ENCODE measurements at places on chromosomes 6 and 20.
A peak's percentile ranks its signal among the peaks of the same experiment; 100 is the strongest.

DNA sequence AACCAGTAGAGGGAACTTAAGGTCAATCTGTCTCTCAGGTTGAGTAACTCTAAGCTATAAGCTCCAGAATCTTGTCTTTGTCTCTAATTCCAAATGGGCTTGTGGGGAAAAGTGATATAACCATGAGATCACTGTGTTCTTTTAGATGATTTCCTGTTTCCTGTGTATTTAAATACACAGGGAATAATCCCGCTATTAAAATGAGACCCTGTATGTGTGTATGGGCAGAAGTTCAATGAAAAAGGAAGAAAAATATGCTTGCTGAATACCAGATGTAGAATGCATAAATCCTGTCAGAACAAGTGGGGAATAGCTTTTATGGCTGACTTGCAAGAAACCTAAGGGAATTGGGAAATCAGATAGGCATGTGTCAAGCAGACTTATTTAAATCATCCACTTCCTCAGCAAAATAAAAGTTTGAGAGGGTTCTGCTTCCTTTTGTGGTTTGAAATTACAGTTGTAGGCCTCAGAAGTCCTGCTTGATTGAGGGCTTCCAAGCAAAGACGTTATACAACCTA lies 164.7 kb upstream of the PDE7B start:
- DNase-seq = no peak

- DNase-seq = no peak
Observed at GRCh38 chr6:100670056-100670455, 205.3 kb upstream of the SIM1 start.

DNA sequence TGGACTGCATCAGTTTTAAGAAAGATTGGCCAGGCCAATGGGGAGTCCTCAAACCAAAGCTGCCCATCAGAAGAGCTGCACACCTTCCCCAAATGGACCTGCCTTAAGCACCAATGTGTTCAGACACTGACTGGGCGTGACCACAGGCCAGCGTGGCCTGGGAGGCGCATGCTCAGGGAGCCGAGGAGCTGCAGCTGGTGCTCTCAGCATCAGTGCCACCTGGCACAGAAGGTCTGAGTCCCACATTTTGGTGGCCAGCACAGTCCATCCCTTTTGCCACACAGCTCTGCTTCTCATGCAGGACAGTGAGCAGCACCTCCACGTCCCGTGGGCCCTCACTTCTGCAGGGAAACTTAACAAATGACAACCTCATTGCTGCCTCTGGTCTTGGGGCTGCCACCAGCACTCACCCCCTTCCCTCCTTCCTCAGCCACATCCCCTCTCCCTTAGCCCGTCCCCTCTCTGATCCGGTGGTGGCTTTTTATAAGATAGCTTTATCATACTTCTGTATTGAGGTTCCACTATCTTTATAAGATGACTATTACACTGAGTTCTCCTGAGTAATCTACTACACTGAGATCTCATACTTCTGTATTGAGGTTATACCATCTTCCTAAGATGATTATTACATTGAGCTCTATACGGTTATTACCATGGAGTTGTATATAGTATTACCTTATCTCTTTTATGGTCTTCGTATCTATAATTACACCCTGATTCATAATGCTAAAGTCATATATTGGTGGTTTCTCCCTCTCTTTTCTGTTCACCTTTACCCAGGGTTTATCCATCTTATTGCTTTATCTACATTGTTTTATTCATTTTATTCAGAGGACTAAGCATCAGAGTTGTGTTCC lies 109.1 kb downstream of the TOX2 start:
- DNase-seq = peak; percentile 89

GRCh38 chr6:22800451-22800850 lies 231.1 kb downstream of the HDGFL1 start:
- DNase-seq = no peak

DNA sequence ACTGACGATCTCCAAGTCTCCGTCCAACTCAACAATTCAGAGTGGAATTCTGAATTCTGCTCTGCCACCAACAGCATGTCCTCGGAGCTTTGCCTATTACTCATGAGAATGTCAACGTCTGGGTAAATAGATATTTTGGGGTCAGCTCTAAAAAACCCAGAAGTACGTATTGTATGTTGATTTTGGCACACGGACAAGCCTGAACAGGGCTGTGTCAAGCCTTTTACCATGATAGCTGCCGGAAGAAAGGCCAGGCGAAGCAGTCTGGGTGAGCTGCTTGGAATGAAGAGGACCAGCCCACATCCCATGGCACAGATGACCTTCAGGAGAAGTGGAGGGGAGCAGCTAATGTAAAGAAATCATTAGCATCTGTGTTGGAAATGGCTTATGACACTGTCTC lies 88.0 kb upstream of the JAG1 start:
- no peak for DNase-seq

DNA sequence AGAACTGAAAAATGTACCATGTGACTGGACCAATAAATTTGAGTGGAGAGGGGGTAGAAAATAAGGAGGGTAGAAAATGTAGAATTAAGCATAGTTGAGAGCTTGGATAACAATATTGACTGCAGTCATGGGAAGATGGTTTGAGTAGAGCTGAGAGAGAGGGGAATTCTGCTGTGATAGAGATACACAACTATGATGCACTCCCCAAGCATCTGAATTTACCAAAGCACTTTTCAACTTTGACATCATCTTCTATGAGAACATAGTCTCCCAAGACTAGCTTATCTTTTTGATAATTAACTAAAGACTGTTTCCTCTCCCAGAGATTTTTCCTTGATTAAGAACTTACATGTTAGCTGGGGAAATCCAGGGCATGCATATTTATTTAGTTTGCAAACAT lies 103.1 kb downstream of the TNFRSF21 start:
- DNase-seq = no peak

GRCh38 chr6:37966801-37967200 lies 147.3 kb downstream of the ZFAND3 start:
- DNase-seq = no peak

- no peak for DNase-seq
Observed at GRCh38 chr20:6637160-6637579, 130.3 kb upstream of the BMP2 start.

DNA sequence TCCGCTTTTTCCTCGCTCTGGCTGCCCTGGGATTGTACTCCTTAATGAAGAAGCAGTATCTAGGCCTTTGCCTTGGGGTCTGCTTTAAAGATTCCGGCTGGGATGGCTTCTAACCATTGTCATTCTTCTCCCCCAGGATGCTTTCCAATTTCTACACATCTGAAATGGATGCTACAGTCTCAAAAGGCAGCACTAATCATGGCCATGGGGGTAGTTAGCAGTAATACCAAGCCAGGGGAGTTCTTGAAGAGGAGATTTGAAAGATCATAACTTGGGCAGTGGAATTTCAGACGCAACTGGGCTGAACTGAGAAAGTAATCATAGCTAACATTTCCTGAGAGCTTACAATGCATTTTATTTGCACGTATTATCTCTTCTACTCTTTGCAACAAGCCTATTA lies 3.4 kb upstream of the PFDN4 start:
- DNase-seq = no peak

DNA sequence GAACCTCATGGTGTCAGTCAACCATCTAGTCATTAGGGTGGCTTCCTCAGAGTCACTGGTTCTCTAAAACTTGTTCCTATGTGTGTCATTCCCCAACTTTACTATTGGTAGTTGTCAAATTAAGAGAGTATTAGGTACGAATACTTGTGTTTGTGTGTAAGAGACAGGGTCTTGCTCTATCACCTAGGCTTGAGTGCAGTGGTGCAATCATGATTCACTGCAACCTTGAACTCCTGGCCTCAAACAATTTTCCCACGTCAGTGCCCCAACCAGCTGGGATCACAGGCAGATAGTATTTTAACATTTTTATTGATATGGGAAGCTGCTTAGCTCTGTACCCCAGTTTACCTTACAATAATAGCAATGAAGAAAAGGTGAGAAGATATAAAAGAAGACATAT lies 50.6 kb downstream of the BMP6 start:
- DNase-seq = no peak

DNA sequence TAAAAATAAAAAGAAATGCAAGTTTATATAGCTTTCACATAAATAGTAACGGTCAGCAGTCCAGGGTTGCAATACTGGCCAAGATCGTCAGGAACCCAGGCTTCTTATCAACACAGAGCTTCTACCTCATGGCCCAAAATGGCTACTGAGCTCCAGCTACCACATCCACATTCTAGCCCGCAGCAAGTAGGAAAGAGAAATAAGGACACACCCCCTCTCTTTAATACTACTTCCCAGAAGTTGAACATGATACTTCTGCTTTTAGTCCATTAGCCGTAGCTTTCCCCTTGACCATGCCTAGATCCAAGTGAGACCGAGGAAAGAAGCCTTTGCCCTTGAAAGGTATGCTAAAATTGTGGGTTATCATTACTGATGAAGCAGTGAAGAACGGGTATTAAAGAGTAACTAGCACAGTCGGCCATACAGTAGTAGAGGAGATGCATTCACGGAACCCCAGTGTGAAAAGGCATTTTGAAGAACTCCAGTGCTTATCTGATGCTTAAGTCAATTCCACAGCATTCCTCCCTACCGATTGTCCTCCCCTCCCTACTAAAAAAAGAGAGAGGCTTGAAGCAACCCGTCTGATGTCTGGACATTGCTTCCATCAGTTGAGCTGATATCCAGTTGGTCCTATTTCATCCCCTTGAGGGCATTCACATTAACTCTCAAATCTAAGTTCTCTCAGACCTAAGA lies 226.9 kb upstream of the RREB1 start:
- no peak for DNase-seq

DNA sequence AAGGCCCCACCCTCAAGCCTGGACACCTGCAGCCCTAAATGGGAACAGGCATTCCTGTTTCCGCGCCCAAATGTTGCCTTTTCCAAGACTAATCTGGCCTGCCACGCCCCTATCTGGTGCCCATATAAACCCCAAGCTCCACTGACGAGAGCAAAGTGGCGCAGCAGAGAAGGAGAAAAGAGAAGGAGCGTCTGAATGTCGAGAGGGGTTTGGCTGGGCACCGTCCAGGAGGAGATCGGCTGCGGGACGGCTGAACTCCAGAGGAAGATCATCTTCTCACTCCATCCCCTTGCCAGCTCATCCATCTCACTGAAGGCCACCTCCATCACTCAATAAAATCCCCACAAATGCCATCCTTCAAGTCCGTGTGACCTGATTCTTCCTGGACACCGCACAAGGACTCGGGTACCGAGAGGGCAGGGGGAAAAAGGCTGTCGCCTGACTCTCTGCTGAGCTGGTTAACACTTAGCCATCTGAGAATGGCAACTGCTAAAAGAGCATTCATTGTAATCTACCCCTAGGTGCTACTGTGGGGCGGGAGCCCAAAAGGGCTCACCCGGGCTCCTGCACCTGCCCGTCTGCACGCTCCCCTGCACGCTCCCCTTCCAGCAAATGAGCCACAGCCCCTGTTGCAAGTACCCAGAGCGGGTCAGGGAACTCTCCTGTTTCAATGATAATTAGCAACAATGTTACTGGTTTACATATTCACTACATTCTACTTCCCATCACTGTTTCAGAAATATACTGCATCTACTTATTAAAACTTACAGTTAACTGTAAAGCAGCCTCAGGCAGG lies 23.5 kb downstream of the TAF4 start:
- no peak for DNase-seq

- no peak for DNase-seq
Observed at GRCh38 chr6:70847106-70848084, 109.5 kb downstream of the B3GAT2 start.

GRCh38 chr20:59063358-59064213 lies 21.0 kb upstream of the PRELID3B start:
- DNase-seq = no peak

GRCh38 chr6:159431750-159432149 lies 261.3 kb downstream of the SOD2 start:
- DNase-seq = no peak

GRCh38 chr6:129115471-129115870 lies 232.5 kb downstream of the LAMA2 start:
- DNase-seq = no peak

- DNase-seq = no peak
Observed at GRCh38 chr6:140475086-140475485, 1100.6 kb upstream of the CITED2 start.

- peak; percentile 44 for DNase-seq
Observed at GRCh38 chr20:50776122-50776817, 18.6 kb upstream of the BCAS4 start.

DNA sequence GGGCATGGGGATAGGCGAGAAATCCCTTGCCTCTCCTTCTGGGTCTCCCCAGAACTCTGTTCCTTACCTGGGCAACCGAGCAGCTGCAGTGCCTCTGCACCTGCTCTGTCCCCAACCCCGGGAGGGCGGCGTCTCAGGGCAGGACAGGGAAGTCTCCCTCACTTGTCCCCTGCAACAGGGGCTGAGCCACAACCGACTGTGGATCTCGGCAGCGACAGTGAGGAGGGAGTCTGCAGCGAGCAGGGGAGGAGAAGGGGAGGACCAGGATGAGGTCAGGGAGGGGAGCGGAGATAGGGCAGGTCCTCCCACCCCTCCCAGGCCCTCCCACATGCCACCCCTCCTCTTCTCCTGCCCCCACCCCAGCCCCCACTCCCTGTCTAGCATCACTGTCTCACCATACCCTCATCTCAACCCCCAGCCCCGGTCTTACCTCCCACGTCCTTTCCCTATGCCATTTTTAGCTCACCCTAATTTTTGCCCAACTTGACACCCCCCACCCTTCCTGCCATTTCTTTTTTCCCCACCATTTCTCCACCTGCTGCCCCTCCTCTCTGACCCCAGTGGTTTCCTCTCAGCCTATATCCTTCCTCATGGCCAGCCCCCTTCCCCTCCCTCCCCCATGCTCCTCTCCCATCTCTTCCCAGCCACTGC lies at the start of gene TNXB:
TSS of gene TNXB (minus strand) at position 225 of the 651 bp plus-strand sequence. CDS start 11,140 bp downstream, outside the sequence.
- DNase-seq = no peak

Measured in vagina (tissue), 2 donors.